ENCODE measurements at places on chromosomes 4 and X.
A peak's percentile ranks its signal among the peaks of the same experiment; 100 is the strongest.

GRCh38 chr4:102761296-102761701 is 531 bp upstream of the MANBA start:
- DNase-seq: peak; percentile 61

DNA sequence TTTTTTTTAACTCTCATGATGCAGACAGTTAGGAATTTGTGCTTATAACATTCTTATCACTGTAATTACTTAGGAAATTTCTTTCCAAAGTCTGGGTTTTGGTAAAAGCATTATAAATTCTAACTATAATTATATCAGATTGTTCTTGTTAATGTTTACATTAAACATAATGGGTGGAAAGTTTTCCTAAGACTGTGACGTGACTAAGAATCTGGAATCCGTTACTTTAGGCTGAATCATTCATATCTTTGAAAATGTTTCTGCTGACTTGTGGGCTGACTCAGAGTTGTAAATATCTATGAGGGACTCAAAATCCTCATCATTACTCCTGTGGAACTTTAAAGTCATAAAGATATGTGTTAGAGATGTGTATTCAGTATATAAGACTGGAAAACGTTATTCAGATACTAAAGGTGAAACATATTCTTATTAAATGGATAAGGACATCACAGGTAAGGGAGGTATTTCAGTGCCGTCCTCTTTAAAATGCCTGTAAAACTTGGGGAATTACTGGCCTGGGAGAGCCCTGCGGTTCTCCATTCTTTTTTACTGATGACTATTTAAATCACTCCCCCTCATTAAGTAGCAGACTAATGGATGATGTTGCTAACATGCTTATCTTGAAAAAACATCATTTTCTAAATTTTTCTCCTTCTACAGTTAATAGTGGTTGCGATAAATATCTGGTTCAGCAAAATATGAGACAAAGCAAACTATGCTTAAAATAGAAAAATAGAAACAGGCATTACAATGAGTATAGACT is 159.0 kb downstream of the DCLK2 start:
- DNase-seq: no peak

GRCh38 chr4:99447079-99447478 is 11.9 kb upstream of the ADH7 start:
- no peak for DNase-seq

DNA sequence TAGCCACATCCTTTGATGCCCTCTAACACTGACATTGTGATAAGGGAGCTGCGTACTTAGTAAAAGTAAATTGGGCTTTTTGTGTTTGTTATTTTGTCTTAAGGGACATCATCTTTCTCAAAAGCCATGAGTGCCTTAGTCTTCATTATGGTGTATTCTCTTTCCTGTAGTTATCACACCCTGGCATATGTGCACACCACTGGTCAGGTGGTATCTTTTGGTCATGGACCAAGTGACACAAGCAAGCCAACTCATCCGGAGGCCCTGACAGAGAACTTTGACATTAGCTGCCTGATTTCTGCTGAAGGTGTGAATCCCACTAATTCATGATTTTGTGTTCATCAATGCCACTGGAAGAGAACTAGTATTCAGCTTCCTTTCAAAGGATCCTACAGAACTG is 18.0 kb downstream of the HERC6 start:
- no peak for DNase-seq

- DNase-seq: peak; percentile 49
These were observed 1.6 kb upstream of the LIN54 start for GRCh38 chr4:83012200-83012686.

GRCh38 chrX:40106676-40107290 is 9.0 kb upstream of the BCOR start:
- DNase-seq: no peak

DNA sequence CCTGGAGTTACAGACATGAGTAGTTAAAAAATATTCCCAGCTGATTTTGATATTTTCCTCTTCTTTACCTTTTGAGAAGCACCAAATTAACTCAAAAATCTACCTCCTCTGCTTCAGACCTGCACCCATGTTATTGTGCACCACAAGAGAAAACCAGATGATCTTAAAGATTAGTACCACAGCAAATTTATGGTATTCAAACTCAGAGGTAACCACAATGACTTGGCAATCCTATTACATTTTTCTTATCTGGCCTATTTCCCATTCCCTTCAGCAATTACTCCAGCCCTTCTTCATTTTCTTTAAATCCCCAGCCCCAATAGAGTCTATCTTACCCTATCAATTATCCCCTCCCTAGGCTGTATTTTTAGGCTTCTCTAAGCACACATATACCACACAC is 535.1 kb downstream of the FAT4 start:
- DNase-seq: no peak

GRCh38 chr4:26525771-26526150 is 35.5 kb upstream of the CCKAR start:
- no peak for DNase-seq

- no peak for DNase-seq
These were observed 95.7 kb downstream of the ANXA3 start for GRCh38 chr4:78647272-78647671.

- no peak for DNase-seq
These were observed 296.5 kb upstream of the CLNK start for GRCh38 chr4:10981096-10981495.

DNA sequence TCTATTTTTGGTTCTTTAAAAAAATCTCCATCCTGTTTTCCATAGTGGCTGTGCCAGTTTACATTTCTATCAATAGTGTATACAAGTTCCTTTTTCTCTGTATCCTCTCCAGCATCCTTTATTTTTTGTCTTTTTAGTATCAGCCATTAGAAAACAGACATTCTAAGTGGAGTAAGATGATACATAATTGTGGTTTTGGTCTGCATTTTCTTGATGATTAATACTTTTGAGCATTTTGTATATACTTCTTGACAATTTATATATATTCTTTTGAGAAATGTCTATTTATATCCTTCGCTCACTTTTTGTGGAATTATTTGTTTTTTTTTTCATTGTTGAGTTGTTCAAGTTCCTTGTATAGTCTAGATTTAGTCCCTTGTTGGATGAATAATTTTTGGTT is 382.2 kb upstream of the SPOCK3 start:
- no peak for DNase-seq

GRCh38 chrX:32289356-32289755 is 922.0 kb downstream of the DMD start:
- DNase-seq: no peak

All from midbrain (tissue), 1 donor.